Fibroblast of skin of scalp (primary cell): ENCODE measurements at places on chromosomes 4 and X.

DNA sequence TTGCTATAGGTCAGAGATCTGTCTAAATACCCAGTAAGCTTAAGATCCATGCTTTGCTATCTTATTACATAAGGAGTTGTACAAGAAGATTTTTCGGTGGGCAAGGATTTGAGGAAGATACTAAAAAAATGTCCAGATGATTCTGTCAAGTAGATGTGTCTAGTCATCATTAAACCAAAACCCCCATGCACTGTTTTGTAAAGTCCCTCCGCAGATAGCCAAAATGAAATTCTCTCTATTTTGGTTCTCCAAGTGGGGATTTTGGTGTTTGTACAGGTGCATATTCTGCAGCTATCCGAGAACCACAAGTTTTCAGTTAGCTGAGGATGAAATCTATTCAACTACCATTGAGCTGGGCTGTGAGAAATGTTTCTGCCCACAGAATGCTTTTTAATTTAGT is 994.8 kb downstream of the NLGN4X start:
- DNase-seq = no peak

DNA sequence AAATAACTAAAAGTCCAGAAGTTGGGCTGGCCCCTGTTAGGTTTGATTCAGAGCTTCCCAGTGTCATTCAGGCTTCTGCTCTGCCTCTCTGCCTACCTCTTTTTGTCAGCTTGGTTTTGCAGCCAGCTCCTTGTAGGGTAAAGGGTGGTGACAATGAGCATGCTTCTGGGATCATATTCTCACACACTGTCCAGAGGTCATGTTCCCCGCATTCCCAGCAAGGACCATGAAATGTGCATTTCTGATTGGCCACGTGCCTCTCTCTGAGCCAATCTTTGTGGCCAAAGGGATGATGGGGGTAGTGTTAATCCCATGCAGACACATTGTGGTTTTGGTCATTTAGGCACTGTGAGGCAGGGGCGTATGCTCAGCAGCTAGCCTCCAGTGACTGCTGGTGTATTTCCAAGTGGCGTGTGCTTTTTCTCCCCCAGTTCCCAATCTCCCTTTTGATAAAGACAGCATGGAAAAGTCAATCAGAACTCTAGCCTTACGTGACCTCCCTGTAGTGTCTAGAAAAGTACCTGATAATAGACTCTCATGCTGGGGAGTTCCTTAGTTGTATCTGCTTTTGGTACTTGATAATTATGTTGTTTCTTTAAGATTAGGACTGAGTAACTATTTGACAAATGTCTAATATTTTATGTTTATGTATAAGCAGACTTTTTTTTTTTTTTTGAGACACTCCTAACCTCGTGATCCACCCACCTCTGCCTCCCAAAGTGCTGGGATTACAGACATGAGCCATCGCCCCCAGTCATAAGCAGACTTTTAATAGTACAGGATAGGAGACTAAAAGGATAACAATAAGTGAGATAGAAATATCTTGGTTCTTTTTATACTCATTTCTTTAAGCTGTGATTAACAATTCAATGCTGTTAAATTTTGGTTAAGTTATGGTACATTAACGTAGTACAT is 57.8 kb downstream of the KIAA0232 start:
- DNase-seq = peak; percentile 57

GRCh38 chr4:38209654-38210053 is 249.5 kb downstream of the PTTG2 start:
- DNase-seq = no peak

DNA sequence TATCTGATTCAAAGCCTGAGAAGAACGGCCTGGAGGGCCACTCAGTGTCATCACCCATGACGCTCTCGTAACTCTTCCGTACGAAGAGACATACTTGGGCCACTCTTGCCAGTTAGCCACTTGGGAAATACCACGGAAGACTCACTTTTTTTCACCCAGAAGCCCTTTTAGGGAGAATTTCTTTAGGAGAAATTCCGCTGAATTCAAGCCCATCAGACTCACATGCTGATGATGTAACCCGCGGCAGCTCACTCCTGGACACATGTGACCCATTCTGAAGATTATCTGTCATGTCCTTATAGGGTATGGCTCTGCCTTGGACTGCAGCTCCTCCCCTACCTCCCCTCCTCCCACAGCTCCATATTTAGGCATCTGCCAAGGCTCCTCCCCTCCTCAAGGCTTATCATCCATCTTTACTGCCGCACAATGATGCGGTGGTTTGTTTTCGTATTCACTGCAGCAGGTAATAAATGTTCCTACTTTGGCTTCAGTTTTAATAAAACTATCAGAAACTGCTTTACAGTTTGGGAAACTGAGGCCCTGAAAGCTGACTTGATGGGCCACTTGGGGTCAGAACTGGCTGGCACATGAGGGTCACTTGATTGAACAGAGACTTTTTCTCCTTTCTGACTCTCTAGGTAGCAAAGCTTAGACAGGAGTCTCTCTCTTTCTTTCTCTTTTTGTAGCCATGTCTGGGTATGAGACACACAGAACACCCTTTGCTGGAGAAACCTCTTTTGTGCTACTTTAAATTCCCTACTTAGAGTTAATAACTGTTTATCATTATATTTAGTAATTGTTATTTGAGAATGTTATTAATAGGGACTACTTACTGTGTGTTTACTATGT is 42.1 kb downstream of the RHOH start:
- DNase-seq = no peak
